SK-N-MC (cell line): ENCODE measurements at places on chromosomes 11 and 22.

GRCh38 chr11:63767565-63768236, 874 bp downstream of the ZFTA start:
- DNase-seq = no peak

GRCh38 chr11:18748766-18749365, 22.9 kb upstream of the IGSF22 start:
- no peak for DNase-seq

DNA sequence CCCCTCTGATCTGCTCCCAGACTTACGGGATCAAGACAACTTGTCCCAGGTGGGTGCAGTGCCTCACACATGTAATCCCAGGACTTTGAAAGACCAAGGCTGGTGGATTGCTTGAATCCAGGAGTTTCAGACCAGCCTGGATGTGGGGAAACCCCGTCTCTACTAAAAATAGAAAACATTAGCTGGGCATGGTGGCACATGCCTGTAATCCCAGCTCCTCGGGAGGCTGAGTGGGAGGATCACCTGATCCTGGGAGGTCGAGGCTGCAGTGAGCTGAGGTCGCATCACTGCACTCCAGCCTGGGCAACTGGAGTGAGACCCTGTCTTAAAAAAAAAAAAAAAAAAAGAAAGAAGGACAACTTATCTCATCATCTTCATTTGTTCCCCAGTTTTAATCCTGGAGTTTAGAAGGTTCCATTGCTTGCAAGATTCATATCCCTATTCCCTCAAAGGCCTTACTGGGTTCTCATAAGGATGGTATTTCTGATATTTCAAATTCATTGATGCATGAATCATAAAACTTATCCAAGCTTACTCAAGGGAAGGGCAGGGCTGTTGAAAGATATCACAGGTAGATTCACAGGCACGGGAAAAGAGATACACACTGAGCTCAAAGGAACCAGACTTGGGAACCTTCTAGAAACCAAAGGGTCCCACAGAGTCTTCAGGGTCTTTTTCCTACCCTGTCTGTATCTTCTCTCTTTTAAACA, 14.6 kb downstream of the ENDOD1 start:
- no peak for DNase-seq

DNA sequence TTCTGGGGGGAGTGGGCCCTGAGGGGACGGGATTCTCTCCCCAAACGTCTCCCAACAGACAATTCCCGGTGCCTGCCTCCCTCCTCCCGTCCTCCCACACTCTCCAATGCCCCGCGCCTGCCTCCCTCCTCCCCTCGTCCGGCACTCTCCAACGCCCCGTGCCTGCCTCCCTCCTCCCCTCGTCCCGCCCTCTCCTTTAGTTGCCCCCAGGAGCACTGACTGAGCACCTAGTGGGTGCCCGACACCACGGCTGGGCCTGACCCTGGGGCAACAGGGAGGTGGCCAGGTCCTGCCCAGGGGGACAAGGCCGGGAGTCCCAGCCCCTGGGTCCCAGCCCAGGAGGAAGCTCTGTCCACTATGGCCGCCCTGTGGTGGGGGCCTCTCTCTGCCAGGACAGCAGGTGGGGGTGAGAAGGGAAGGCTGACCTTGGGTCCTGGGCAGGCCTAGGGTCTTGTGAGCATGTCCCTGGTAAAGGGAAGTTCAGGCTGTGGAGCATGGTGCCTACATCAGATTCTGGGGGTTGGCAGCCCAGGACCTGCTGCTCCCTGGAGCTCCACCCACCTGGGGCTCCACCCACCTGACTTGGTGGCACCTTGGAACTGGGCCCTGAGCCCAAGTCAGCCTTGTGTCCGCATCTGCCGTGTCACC, 942.3 kb downstream of the BRD1 start:
- DNase-seq = no peak

DNA sequence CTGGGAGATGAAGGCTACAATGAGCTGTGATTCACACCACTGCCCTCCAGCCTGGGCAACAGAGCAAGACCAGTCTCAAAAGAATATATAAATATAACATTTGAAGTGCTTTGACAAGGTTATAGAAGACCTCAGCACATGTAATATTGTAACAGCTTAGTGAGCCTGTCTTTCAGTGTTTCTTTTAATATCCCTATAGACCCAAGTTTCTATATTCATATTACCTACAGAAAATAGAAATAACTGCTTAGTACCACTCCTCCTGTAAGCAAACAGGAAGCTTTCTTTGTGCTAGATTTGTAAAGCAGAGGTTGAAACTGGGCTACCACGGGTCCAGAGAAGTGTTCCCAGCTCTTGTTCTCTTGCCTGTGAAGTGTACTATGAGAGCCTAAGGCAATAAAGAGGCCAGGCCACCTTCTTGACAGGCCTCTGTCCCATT, 68.2 kb downstream of the PPP2R1B start:
- DNase-seq = no peak

GRCh38 chr11:129596351-129596750, 219.3 kb upstream of the TMEM45B start:
- DNase-seq = no peak

- DNase-seq = no peak
Observed at GRCh38 chr22:42811459-42811858, 45.6 kb downstream of the ARFGAP3 start.

GRCh38 chr11:94243571-94244515, 60.5 kb upstream of the IZUMO1R start:
- DNase-seq = no peak

- no peak for DNase-seq
Observed at GRCh38 chr11:133581091-133581490, 48.8 kb upstream of the OPCML start.

DNA sequence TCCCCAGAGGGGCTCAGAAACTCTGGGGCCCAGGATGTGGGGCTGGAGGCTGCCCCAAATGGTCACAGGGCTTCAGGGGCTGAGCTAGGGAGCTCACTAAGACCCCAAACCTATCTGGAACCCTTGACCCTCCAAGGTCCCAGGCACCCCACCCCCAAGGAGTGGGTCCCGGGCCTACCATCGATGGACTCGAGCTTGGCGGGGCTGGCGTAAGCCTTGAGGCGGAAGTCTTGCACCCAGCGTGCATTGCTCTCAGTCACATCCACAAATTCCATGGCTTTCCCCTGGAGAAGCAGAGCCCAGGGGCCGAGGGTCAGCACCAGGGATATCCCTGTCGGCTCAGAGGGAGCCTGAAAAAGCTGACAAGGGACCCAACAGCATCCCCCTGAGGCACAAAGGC, 3.5 kb downstream of the GATD1 start:
- no peak for DNase-seq

DNA sequence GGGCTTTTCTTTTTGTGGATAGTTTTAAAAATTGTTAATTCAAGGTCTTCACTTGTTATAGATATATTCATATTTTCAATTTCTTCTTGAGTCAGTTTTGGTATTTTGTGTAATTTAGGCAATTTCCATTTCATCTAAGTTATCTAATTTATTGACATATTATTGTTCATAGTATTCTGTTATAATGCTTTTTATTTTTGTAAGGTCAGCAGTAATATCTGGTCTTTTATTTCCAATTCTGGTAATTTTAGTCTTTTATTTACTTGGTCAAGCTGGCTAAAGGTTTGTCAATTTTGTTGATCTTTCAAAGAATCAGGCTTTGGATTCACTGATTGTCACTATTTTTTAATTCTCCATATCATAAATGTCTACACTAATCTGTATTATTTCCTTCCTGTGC, 60.1 kb downstream of the HORMAD2 start:
- DNase-seq = no peak

DNA sequence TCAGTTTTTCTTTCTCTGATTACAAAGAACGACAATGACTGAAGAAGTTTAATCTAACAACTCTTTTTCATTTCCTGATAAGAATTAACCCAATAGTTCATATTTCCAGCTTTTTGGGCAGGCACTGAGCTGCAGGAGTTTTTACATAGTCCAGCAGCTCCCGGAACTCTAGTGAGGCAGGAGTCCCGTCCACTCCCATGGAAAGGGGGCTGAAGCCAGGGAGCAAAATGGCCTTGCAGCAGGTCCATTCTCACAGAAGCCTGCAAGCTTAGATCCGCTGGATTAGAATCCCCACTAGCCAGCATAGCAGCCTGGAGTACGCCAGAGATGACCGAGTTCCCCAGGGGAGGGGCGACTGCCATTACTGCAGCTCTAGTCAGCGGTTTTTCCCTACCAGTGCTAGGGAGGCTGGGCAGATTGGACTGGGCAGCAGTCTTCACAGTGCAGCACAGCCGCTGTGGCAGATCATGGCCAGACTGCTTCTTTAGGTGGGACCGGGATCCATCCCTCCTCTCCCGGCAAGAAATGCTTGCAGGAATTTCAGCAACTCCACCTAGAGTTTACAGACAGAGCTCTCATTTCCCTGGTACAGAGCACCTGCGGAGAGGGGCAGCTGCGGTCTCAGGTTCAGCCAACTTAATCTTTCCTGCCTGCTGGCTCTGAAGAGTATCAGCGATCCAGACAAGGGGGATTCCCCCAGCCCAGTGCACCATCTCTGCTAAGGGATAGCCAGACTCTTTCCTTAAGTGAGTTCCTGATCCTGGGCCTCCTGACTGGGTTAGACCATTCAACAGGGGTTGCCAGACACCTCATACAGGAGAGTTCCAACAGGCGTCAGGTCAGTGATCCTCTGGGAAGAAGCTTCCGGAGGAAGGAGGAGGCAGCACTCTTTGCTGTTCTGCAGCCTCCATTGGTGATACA, 742 bp upstream of the CASP4 start:
- no peak for DNase-seq

- DNase-seq = no peak
Observed at GRCh38 chr11:30935861-30936260, 349.7 kb upstream of the MPPED2 start.

- DNase-seq = peak; percentile 78
Observed at GRCh38 chr11:92978271-92979111, 9.0 kb downstream of the MTNR1B start.

- no peak for DNase-seq
Observed at GRCh38 chr11:65274735-65275682, 13.2 kb downstream of the POLA2 start.

DNA sequence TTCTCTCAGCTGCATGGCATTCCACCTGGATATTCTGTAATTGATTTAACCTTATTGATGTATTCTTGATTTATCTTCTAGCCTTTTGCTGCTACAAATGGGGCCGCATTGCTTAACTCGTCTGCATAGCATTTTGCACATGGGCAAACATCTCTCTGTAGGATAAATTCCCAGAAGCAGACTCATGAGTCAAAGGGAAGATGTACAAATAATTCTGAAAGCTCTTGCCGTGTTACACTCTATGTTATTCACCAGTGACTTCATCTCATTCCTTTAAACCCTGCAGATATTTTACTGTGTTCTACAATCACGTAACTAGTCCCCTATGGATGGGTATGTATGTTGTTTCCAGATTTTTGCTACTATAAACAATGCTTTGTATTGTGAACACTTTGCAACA, 112.7 kb downstream of the SEZ6L start:
- DNase-seq = no peak

DNA sequence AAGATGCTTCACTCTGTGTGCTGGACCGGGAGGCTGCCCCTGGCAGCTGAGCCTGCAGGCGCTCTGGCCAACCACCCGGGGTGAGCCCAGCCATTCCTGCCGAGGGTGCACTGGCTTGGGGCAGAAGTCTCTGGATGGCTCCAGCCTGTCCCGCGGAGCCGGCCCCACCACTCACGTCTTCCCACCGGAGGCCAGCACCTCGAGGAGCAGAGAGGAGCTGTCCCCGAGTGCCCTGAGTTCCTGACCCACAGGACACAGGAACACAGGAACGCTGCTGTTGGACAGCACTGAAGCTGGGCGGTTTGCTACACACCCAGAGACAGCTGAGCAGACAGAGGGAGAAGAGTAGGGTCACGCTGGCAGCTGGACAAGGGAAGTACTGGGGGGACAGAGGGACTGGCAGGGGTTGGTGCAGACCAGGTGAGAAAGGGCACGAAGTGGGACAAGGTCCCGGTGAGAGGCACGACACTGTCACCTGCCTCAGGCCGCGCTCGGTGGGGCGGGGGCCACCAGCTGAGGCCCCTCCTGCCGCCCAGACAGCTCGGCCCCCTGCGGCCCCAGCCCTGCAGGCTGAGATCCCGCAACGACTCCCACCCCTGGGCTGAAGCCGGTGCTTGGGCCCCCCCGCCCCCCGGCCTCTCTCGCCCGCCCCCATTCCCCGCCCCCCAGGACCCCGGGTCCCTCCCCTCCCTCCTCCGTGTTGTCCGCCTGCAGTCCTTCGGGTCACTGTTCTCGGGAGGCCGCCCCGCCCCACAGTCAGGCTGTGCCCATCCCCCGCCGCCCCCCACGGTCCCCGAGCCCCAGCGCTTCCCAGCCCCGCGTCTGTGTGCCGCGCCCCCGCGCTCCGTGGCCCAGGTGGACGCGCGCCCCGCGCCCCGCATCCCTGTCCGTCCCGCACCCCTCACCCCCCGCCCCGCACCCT, 624 bp upstream of the B4GALNT4 start:
- DNase-seq = no peak

DNA sequence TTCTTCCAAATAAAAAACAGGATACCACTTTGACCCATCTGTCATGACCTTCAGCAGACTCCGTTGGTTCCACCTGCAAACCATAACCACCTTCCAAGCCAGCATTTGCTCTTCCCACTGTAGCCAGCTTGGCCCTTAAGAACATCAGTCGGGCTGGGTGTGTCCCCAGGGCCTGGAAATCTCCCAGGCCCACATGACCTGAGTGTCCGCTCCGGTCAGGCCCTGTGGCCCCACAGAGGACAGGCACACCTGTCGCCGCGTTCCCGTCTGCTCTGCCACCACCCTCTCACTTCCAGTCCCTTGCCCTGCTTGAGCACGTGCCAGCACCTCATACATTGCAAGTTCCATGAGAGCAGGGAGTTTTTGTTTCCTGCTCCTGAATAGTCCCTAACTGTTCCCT, 65.7 kb upstream of the PITPNB start:
- DNase-seq = no peak

DNA sequence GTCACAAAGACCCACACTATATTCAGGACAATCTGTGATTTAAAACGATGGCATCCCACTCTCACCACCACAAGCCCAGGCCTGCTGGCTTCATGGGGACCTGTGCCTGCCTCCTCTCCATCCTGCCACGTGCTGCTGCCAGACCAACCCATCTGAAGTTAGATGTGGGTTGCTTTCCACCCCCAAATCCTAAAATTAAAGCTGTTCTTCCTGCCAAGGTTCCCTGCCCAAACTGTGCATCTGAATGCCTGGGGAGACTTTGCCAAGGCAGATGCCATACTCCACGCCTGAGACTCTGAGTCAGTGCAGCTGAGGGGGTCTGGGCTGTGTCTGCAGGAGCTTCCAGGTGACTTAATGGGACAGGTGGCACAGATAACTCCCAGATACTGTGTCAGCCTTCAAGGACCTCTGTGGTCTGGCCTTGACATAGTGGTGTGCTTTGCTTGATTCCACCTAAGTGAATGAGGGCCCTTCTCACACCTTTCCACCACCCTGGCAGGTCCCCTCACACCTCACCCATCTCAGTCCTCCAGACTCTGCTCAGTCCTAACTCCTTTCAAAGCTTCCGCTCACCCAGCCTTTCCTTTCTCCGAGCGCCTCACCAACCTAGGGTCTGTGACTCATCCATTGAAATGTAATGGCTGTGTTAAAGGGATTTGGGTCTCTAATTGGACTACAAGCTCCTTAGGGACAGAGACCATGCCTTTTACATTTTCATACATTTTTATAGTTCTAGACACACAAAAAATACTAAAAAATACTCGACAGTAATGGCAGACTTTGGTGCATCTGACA, 18.6 kb downstream of the ADAMTS8 start:
- DNase-seq = no peak
